ENCODE measurements at places on chromosomes 2 and 18.

DNA sequence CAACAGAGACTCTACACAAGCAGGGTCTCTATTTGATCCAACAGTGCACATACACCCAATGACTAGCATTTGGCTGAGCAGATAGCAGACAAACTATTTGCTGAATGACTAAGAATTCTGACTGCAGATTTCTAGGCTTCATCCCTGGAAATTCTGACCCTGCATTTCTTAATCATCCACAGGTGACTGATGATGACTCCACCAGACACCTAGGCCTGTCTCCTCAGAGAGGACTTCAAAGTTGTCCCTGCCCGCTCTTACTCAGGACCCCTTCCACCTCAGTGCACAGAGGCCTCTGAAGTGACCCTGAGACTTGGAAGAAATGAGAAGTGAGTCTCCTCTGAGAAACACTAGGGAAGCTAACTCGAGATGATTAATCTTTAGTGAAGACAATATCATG, 51.3 kb downstream of the SEPTIN10 start:
- no peak for DNase-seq

GRCh38 chr2:63425606-63426005, 162.7 kb downstream of the WDPCP start:
- DNase-seq = no peak

GRCh38 chr18:68803356-68803755, 5.5 kb downstream of the CCDC102B start:
- no peak for DNase-seq

GRCh38 chr2:54074606-54075341, 40.6 kb upstream of the ACYP2 start:
- DNase-seq = no peak

- no peak for DNase-seq
Measured at GRCh38 chr2:119730671-119731177, 29.0 kb upstream of the PTPN4 start.

- DNase-seq = no peak
Measured at GRCh38 chr2:85950743-85951142, 62.0 kb upstream of the ST3GAL5 start.

DNA sequence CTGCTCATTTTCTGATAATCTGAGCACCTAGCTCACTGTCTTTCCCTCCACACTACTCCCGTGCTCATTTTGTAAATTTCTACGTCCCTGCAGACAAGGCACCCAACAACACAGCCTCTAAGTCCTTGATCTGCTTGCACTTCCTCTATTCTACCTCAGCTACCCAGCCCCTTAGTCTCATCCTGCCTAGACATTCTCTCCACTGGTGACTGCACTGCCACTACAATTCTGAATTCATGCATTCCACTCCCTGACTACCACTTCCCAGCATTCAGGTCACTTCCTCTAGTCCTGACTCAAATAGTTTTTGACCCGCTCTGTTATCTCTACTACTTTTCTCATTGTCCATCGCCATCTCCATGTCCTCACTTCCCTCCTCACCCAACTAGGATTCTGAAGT, 155.7 kb downstream of the DYM start:
- DNase-seq = no peak

- no peak for DNase-seq
Measured at GRCh38 chr18:53745224-53745967, 479.1 kb downstream of the MBD2 start.

DNA sequence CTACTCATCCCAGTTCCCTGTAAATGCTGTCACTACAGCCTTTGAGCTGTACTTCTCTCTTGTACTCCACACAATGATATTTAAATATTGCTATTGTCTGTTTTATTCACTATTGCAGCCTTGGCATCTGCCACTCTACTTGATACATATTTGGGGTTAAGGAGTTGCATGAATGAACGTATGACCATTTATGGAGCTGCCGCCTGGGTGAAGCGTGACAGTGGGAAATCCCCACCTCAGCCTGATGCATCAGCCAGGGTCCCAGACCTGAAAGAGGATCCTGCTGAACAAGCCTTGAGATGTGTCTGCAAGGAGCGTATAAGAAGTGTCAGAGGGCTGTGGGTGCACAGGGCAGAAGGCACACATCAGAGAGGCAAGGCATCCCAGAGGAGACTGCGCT, 39.1 kb downstream of the MRPL35 start:
- no peak for DNase-seq

DNA sequence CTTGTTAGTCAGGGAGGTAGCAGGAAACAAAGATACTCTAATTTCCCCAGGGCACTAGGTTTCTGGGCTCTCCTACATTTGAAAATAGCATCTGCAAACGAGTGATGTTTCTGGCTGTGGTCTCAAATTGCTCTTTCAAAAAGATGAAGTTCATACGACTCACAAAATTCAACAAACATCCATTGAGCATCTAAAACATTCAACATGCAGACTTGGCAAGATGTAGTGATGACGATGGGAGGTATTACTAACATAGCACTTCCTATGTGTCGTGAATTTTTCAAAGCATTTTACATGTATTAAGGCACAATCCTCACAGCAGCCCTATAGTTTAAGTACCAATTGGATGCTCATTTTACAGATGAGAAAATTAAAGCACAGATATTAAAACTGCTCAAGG, 5.2 kb downstream of the CCBE1 start:
- no peak for DNase-seq

GRCh38 chr2:96914332-96914731, 44.5 kb upstream of the SEMA4C start:
- no peak for DNase-seq

- no peak for DNase-seq
Measured at GRCh38 chr18:24195296-24196053, 56.6 kb downstream of the CABYR start.

- DNase-seq = no peak
Measured at GRCh38 chr2:175627405-175627804, 374.7 kb downstream of the LNPK start.

GRCh38 chr2:171763602-171764001, 76.3 kb downstream of the DYNC1I2 start:
- no peak for DNase-seq

- no peak for DNase-seq
Measured at GRCh38 chr18:42229211-42230210, 274.5 kb downstream of the PIK3C3 start.

DNA sequence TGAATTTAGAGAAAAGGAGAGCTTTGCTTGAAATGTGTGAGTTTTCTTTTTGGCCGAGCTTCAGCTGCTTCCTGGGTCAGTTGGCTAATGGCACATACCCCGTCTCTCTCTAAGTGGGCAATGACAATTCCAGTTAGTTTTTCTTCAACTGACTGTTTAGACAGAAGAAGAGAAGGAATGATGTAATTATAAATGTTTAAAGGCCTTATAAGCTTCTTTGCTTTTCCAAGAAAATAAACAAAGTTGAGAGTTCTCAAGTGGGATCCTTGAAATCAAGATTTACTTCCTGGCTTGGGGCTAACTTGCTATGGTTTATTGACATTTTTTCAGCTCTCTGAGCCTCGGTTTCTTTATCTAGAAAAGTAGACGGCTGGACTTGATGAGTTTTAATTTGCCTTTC, 794.9 kb upstream of the ACVR2A start:
- no peak for DNase-seq

DNA sequence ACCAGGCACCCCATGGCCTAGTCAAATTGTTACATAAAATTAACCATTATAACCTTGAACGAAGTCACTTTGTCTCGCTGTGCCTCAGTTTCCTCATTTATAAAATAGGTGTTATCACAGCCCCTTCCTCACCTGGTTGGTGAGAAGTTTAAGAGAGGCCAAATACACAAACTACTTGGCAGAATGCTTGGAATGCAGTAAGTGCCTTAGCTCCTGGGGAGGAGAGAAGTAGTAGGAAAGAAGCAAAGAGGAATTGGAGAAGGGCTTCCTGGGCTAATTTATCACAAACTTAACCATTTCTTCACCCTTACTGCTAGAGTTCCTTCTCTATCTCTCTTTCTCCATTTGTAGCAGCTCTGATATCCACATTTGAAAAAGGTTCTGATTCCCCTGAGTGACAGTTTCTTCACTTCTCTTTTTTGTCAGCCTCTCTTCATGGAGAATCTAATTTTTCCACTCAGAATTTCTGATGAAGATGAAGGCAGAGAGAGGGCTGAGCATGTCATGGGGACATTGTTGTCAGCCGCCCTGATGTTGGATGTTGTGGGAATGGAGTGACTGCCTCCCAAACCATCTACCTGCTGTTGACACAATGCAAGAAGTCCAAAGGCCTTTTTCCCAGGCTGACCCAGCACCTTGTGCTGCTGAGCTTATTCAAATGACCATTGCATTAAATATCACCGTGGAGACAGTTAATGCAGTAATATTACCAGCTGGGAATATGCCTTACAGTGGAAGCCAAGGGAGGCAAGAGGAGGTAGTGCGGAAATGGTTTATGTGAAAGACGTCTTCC, 60.4 kb downstream of the BOD1L2 start:
- no peak for DNase-seq

GRCh38 chr18:59052965-59053820, 86.5 kb upstream of the SEC11C start:
- DNase-seq = no peak

DNA sequence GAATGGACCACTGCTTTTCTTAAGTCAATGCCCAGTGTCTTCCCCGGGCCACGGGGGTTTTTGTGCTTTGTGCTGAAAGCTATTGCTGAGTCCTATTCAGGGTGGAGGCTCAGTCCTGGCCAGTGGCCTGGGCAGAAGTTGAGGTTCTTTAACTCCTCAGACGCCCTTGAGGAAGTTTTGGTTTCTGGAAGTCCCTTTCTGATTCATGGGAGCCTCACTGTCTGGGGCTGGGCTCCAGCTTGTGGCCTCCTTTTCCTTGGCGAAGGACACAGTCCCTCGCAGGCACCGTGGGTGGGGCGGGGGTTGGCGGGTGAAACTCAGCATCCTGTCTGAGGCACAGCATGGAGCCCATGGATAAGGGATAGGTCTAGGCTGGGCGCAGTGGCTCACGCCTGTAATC, 465.2 kb upstream of the HS6ST1 start:
- peak; percentile 18 for DNase-seq

GRCh38 chr18:59719544-59720181, 22.4 kb upstream of the CCBE1 start:
- no peak for DNase-seq

- peak; percentile 10 for DNase-seq
Measured at GRCh38 chr2:71798266-71799012, 345.1 kb downstream of the DYSF start.

Data from hypothalamus (tissue), 51 donors.